ENCODE measurements at places on chromosomes 7 and 10. TPM values are rescaled to one million over a fixed set of nuclear protein-coding genes. Genes with fewer than 3 reads are reported as not detected.

The SH3PXD2A gene
- total RNA-seq: 2.0 TPM

DNA sequence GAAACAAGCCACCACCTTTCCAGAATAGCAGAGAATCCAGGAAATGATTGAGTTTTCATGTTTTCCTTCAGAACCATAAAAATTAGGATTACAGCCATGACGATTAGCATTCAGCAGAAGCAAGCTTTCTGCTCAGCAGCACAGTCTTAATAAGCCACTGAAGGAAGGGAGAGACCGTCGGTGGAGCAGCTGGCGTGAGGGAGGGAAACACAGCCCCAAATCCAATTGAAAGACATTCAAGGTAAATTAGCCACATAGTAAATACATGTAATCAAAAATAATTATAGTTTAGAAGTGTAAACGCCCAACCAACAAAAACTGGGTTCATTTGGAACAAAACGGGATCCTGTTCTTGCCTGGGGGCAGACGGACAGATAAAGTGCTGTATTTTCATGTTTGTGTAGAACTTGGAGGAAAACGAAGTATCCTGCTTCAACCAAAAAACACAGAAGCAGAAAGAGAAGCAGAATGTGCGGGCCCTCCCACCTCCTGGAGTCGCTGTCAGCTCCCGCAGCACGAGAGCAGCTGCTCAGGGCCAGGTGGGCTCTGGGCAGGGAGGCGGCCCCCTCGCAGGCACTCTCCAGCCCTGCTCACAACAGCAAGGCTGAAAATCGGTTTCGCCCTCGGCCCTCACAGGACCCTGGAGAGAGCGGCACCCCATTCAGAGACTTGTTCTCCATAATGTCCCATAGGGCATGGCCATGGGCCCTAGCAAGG is 84.9 kb downstream of the TCERG1L start:
- DNase-seq: no peak

The EDRF1 gene
- 16.5 TPM for total RNA-seq

GRCh38 chr7:106788637-106789036 is 76.4 kb upstream of the PIK3CG start:
- no peak for DNase-seq

The SVOPL gene
- not detected for total RNA-seq

The BMPER gene
- total RNA-seq: 0.55 TPM

DNA sequence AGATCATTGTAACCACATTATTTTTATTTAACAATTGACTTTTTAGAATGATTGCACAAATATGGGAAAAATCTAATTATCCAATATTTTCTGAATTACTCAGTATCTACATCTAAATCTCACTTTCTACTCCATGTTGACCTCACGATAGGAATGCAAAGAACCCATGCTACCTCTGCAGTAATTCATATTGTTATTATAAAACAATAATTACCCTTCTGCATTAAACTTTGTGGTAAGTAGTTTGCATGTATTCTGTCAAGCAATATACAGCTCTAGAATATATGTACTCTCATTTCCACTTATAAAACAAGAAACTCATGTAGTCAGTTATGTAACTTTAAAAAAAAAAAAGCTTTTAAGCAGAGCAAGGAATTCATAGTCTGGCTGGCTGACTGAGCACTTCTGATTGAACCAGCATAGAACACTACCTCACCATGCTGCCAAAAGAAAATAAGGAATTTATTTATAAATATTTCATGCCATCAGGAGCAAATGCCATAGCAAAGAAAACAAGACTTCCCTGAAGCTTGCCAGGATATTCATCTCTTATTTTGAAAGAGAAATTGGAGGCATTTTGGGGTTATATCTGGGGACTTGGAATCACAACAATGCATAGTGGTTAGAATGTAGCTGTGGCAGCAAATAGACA is 895.7 kb downstream of the XPNPEP1 start:
- no peak for DNase-seq

GRCh38 chr7:24560772-24561171 is 12.5 kb upstream of the PALS2 start:
- DNase-seq: no peak

DNA sequence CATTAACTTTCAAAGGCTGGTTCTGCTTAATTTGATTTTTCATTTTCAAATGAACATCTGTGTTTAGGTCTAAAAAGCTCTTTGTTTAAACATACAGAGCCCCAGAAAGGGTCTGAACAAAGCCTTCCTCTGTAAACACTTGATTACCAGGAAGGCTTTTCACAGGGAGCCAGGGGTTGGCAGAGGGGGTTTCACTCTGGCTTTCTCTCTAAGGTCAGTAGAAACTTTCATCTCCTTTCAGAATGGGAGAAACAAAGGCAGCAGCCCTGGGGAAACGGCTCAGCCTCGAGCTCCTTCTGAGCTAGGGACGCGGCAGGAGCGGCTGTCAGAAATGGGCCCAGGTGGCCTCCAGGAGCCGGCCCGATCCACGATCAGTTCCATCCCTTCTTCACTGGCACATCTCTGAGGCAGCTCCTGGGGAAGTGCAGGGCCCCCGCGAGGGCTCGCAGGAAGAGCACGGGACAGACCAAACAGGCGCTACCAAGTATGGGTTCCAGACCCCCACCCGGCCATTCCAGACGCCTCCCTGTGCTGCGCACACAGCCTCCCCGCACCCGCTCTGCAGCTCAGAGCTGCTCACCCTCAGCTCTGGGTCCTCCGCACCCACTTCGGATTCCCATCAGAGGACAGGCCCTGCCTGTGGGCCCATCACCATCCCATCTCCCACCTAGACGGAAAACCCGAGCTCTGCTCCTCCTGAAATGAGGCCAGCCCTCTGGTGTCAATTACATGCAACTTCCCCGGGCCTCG is 124.1 kb downstream of the MAD1L1 start:
- no peak for DNase-seq

DNA sequence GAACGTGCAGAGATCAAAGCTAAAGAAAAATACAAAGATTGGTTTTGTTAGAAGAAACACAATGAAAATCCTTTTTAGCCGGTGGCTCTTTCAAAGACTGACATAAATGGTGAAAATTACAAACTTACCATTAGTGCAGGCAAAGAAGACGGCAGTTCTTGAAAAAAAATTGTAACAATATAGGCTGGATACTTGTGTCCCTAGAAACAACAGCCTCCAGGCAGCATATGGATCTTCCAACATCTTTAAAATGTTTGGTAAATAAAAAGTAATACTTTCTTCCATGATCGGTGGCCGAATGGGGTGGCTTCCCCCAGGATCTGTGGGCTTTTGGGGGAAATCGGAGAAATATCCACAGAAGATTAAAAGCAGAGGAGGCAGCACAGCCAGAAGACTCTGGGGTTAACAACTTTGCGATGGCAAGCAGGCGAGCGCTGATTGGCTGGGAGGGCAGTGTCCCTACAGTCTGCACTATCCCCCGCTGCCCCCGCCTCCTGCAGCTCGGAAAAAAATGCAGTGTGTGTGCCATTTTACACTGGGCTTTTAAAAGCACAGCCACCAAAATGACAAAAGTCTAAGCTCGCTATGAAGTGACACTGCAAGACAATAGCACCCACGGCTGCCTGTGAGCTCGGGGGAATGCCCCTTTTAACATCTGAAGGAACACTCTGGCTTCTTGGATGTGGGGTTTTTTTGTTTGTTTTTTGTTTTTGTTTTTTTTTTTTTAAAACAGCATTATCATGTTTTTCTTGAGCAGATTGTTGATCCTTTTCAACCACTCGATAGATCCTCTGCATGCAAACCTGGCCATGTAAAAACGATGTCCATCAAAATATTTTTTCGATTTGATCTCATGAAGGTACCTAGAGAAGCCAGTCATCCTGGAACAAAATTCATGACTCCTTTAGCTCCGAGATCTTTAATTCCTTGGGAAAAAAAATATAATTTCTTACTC is 31.7 kb upstream of the EPC1 start:
- peak; percentile 93 for DNase-seq

The NUTM2E gene
- total RNA-seq: not detected

The BTBD16 gene
- total RNA-seq: not detected

DNA sequence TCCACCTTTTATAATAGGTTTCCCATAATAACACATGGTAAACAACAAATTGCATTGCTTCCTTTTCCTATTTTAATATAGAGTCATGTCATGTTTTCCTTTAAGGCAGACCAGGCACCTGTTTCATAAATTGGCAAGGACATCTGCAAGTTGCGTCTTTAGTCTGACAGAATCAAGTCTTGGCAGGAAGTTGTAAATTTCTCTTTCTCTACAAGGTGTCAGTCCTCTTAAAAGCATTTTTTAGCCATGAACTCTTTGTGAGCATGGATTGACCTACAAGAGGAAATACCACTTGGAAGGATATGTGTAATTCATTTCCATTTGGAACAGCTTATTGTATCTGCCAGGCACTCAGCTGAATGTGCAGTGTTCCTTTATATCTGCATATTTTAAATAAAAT is 176.8 kb downstream of the PRKG1 start:
- no peak for DNase-seq

GRCh38 chr10:74322565-74322964 is 171.5 kb downstream of the ADK start:
- no peak for DNase-seq

- DNase-seq: no peak
Observed at GRCh38 chr7:16993543-16993942, 111.8 kb upstream of the AGR3 start.

DNA sequence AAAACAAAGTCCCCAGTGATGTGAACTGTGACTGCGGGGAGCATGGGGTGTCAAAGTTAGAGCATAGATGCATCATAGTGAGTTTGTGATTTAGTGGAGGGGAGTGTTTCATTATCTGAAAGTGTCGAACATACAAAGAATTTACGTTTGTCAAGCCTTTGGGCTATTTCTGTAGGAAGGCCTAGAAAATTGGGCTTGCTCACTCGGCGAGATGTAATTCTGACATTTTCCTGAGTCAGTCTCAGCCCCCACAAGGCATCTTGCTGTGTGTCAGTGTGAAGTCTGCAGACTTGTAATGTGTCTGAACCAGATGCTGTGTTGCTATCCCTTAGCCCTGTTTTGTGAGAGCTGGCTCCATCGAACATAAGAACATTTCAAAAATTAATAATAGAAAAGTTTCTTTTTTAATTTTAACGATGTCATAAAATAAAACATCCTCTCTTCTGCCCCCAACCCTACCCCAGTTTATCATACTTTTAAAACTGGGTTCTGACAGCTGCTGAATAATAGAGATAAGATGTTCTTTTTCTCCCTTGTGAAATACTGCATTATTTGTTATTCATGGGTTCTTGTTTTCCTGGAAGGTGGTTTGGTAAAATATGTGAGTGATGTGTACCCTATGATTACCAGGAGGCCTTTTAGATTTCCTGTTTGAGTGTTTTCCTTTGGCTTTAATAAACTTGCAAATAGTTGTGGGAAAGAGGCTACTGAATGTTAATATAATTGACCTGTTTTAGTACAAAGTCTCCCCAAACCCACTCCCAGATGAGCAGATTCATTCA is 207.4 kb downstream of the GPR158 start:
- DNase-seq: no peak

- no peak for DNase-seq
Observed at GRCh38 chr10:13913897-13914296, 327.1 kb downstream of the PRPF18 start.

The C10orf53 gene
- not detected for total RNA-seq

The FAM131B gene
- total RNA-seq: 3.9 TPM

The ZNF488 gene
- total RNA-seq: 2.6 TPM

- no peak for DNase-seq
Observed at GRCh38 chr7:44748948-44749731, 493 bp downstream of the ZMIZ2 start.

GRCh38 chr7:151893405-151893923 is 16.5 kb upstream of the PRKAG2 start:
- no peak for DNase-seq

The PRKAG2 gene
- 59.7 TPM for total RNA-seq

- no peak for DNase-seq
Observed at GRCh38 chr10:50600286-50600685, 23.5 kb downstream of the SGMS1 start.

GRCh38 chr7:27750316-27750715 is 10.4 kb downstream of the TAX1BP1 start:
- no peak for DNase-seq

DNA sequence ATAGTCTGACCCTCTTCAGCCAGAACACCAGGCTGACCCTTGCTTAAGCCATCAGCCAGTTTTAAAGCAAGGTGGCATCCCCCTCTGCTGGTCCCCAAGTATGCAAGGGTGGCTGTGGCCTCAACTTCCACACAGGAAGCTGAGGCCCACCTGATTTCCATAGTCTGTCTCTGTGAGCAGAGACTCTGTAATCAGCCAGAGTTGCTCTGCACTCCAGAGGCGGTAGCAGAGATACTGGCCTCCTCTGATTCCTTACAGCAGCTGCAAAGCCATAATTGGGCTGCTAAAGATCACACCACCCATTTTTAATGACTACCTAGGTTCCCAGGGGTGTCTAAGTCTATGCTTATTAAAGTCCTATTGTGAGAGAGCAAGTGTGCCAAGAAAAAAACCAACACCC is 1.8 kb downstream of the PDAP1 start:
- no peak for DNase-seq

- DNase-seq: no peak
Observed at GRCh38 chr7:121072826-121073225, 84.3 kb downstream of the CPED1 start.

GRCh38 chr7:73683788-73684693 is 644 bp downstream of the BUD23 start:
- DNase-seq: no peak

GRCh38 chr7:38704751-38705150 is 73.6 kb upstream of the AMPH start:
- DNase-seq: no peak

DNA sequence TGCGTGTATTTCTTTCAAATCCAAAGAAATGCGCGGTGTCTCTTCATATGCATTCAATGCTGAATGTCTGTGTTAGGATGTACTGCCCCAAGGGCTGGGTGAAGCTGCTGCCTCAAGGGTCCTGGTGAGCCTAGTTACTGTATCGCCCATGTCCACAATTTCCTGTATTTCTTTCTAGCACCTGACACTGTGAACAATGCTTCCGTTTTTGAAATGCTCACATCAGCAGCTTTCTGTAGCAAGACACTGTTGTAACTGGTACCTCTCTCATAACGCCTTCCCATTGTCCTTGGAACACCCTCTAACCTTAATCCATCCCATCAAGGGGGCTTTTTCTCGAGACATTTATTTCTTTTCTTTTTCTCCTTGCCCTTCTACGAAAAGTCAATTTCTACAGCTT is 25.1 kb downstream of the NRP1 start:
- DNase-seq: no peak

- DNase-seq: peak; percentile 74
Observed at GRCh38 chr10:110865186-110865808, 6.4 kb upstream of the PDCD4 start.

- DNase-seq: no peak
Observed at GRCh38 chr10:24982319-24983112, 30.1 kb upstream of the PRTFDC1 start.

DNA sequence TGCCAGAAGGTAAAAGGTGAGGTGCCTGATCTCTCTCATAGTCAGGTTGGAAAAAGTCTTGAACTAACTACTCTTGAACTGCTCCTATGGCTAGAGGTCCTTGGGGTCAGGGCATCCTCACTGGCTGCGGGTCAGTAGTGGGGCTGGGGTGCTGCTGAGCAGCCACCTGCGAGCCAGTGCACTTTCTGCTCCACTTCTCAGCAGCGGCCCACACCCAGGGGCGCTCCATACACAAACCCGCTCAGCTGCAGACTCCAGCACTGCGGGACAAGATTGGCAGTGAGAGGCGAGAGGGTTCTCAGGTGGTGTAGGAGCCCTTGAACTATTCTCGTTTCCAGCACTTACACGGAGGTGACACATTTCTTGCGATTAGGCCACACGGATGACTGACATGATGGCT is 6.0 kb downstream of the ABCA13 start:
- DNase-seq: no peak

All from A172 (cell line).